ENCODE measurements at places on chromosomes 11 and 22. TPM values are rescaled to one million over a fixed set of nuclear protein-coding genes. Genes with fewer than 3 reads are reported as not detected.

Gene CYTH4
- 0.29 TPM for polyA plus RNA-seq

Gene CD248
- 0.03 TPM for polyA plus RNA-seq

Gene C22orf42
- not detected for polyA plus RNA-seq

Gene ZNF215
- 1.2 TPM for polyA plus RNA-seq

Gene APOBEC3B
- polyA plus RNA-seq = 19.9 TPM

DNA sequence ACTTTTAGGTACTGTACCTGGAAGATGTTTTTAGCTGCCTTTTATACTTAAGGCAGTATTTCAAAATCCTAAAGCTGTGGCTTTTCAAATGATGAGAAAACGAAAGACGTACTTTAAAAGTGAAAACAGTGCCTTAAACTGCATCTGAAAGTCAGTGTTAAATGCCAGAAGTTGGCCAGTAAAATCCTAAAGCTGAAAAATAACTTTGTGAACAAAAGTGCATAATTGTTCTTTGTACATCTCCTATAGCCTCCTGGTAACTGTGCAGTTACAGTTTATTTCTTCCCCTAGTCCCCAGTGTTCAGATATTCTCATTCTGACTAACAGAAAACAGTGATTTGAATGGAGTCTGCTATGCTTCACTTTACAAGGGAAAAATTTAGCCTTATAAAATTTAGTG, 6.8 kb downstream of the EED start:
- DNase-seq = no peak

DNA sequence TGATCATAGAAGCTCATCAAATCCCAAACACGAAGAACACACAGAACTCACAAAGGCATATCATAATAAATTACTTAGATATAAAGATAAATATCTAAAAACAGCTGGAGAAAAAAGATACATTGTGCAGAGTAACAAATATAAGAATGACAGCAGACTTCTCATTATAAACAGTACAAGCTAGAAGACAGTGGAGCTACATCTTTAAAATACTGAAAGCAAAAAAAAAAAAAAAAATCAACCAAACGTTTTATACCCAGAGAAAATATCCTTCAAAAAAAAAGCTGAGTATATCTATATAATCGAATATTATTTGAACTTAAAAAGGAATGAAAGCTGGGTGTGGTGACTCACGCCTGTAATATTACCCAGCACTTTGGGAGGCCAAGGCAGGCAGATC, 90.0 kb downstream of the SBF2 start:
- no peak for DNase-seq

- no peak for DNase-seq
Measured at GRCh38 chr11:119167933-119168332, 592 bp upstream of the NLRX1 start.

DNA sequence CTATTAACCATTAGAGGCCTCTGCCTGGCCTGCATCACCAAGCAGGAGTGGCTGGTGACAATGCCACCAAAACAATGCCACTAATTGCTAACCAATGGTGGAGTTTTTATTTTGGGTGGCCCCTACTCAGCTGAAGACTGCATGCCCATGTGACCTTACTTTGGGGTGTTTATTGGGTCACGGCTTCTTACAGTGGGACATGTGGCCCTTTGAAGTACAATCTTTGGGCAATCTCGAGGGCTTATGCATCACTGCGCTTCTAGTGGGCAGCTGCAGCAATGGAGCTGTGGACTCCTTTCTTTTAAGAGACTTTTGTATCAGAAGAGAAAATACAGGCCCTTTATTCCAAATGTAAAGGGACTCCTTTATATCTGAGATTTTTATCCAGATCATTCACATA, 85.7 kb downstream of the IGLL5 start:
- no peak for DNase-seq

- DNase-seq = no peak
Measured at GRCh38 chr11:122742301-122743018, 86.9 kb downstream of the UBASH3B start.

- DNase-seq = peak; percentile 95
Measured at GRCh38 chr11:19919050-19919561, 206.5 kb downstream of the NAV2 start.
